Lower leg skin (tissue), 4 donors: ENCODE measurements at places on chromosomes 1 and 21. TPM values are rescaled to one million over a fixed set of nuclear protein-coding genes. Genes with fewer than 3 reads are reported as not detected.

The SLAMF7 gene
- total RNA-seq: 3.0 TPM

The FAF1 gene
- 43.0 TPM for total RNA-seq

The TIMM17A gene
- 20.9 TPM for total RNA-seq

The UTP11 gene
- total RNA-seq: 39.5 TPM

The RAD54L gene
- total RNA-seq: 0.74 TPM

The SLAMF6 gene
- 0.23 TPM for total RNA-seq

DNA sequence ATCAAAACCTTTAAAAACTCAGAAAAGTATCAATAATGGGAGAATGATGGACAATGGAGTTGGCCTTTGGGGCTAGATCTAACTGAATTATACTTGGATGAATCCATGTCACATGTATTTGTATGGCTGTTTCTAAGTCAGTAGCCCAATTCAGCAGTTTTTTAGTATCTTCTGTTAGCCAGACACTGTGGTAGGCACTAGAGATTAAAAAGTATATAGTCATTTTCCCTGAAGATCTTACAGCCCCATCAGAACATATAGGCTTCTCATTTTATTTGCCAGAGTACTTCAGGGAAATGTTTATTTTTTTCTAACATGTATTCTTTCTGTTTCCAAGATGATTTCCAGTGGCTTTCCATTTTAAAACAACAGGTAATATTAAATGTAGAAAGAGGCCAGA lies 273.7 kb downstream of the NFIA start:
- no peak for DNase-seq

The BSND gene
- total RNA-seq: not detected

DNA sequence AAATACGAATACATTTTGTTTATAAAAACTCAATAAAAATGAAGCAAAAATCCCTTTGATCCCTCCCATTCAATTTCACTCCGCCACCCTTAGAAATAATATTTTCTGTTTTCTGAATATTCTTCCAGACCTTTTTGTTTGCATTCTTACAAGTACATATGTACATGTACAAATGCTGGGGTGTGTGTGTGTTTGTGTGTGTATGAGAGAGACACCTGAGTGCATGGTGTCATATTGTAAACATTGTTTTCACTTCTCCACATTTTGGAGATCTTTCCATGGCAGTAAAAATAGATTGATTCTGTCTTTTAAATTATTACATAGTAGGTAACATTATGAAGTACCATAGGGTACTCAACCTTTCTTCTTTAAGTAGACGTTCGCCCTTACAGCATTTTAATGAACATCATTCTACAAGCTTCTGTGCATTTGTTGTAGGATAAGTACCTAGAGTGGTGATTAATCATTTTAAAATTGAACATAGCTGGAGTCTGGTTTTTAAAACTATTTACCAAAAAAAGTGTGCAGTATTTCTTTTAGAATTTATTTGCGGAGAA lies 1.3 kb upstream of the MPC2 start:
- DNase-seq: no peak

The MAP3K21 gene
- 16.6 TPM for total RNA-seq

- no peak for DNase-seq
Observed at GRCh38 chr1:232983375-232983774, 33.0 kb downstream of the NTPCR start.

The CELA2B gene
- total RNA-seq: not detected

GRCh38 chr1:94925561-94926125 lies 1.3 kb downstream of the CNN3 start:
- peak; percentile 42 for DNase-seq
